ENCODE measurements at places on chromosomes 16 and 17. TPM values are rescaled to one million over a fixed set of nuclear protein-coding genes. Genes with fewer than 3 reads are reported as not detected.

SLC35G6 gene
- total RNA-seq = not detected

BIRC5 gene
- 81.4 TPM for total RNA-seq

RSKR gene
- total RNA-seq = 2.1 TPM

SLC9A5 gene
- total RNA-seq = 0.39 TPM

CASKIN1 gene
- total RNA-seq = 0.13 TPM

GJD3 gene
- total RNA-seq = 1.8 TPM

DRC3 gene
- 1.5 TPM for total RNA-seq

PRM2 gene
- total RNA-seq = not detected

ALG1 gene
- total RNA-seq = 24.8 TPM

TM4SF5 gene
- not detected for total RNA-seq

CDH5 gene
- 263 TPM for total RNA-seq

VTN gene
- not detected for total RNA-seq

TERB1 gene
- total RNA-seq = under 0.01 TPM

WNK4 gene
- 2.4 TPM for total RNA-seq

TAT gene
- not detected for total RNA-seq

IL34 gene
- 4.9 TPM for total RNA-seq

TSR3 gene
- 58.4 TPM for total RNA-seq

CDH13 gene
- total RNA-seq = 68.9 TPM

NUP93 gene
- 85.4 TPM for total RNA-seq

KRTAP4-5 gene
- total RNA-seq = not detected

CETP gene
- 12.8 TPM for total RNA-seq

OTOP3 gene
- total RNA-seq = not detected

SMURF2 gene
- 83.8 TPM for total RNA-seq

PMP22 gene
- total RNA-seq = 30.8 TPM

TOX3 gene
- total RNA-seq = not detected

PPP4C gene
- total RNA-seq = 214 TPM

PROCA1 gene
- 0.25 TPM for total RNA-seq

CPNE7 gene
- total RNA-seq = 0.25 TPM

ZP2 gene
- not detected for total RNA-seq

CCL15 gene
- total RNA-seq = not detected

KLHL10 gene
- under 0.01 TPM for total RNA-seq

EXOC3L1 gene
- total RNA-seq = 57.7 TPM

NME3 gene
- 37.6 TPM for total RNA-seq

Data from dermis microvascular lymphatic vessel endothelial cell (primary cell).